Activated naive CD8-positive, alpha-beta T cell treated with anti-CD3 and anti-CD28 coated beads, Interleukin-2, amount 10 ng/mL, durations not matched to agents 7 days and 5 days (primary cell): ENCODE measurements at places on chromosomes 1 and 21. TPM values are rescaled to one million over a fixed set of nuclear protein-coding genes. Genes with fewer than 3 reads are reported as not detected.

HTR6 gene
- total RNA-seq = not detected

S100A6 gene
- total RNA-seq = 373 TPM

LPGAT1 gene
- total RNA-seq = 47.4 TPM

DNA sequence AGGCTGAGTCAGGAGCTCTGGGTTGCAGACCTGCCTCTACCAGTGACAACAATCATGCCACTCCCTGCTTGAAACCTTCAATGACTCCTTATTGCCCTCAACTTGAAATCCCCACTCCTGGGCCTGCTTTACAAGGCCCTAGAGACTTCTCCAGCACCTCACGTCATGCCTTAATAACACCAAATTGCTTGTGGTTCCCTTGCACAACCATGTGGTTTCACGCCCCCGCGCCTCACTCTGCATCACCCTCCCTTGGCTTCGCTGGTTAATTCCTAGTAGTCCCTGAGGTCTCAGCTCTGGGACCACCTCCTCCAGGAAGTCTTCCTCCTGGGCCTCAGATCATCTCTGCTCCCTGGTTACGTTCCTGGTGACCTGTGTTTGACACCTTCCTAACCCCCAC lies 33.0 kb downstream of the EPHA2 start:
- no peak for DNase-seq
- peaks cover 6% of the 10 kb centered on the region for H3K4me1 ChIP-seq
- H3K27ac ChIP-seq = no peak overlapping the region
- H3K36me3 ChIP-seq = no peaks in the 10 kb centered on the region

DNA sequence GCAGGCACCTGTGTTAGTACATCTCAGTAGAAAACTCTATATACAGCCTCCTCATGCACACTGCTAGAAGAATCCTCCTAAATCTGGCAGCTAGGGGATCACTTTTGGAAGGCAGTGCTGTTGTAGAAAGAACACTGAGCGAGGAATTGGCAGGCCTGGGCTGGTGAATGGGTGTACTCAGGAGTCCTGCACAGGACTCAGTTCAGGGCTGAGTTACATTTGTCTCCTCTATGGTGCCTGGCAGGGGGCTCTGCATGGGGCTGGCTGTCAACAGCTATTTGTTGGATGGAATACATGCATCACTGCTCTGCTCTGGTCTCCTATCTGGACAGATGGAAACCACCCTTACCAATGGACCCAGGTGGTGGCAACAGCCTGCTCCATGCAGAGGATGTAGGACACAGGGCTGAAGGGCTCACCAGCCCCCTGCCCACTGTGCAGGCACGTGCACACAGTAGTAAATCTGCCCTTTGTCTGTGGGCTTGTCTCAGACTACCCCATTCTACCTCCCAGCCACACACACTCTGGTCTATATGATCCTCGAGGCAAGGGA lies 74.2 kb downstream of the LRIG2 start:
- no peaks in the 10 kb centered on the region for H3K36me3 ChIP-seq
- no peak overlapping the region for H3K27ac ChIP-seq

DNA sequence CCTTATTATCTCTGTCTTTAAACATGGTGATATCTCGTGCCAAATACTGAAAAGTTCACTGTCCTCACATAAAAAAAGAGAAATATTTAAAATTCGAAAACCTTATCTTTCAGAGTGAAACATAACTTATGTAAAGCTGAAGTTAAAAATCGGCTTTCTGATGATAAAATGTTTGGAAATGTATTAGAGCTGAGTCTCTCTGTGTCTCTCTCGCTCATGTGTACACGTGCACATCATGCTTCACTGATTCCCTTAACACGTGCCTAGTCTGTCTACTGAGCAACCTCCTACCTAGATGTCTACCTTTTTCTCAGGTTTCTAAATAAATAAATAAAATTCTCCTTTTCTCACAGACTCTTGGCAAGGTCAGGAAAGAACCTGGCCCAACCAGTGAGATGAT lies 17.1 kb downstream of the HHIPL2 start:
- no peak overlapping the region for H3K4me3 ChIP-seq
- no peaks in the 10 kb centered on the region for H3K36me3 ChIP-seq
- DNase-seq = no peak
- H3K27ac ChIP-seq = no peak overlapping the region
- peaks cover 15% of the 10 kb centered on the region for H3K27me3 ChIP-seq

DNA sequence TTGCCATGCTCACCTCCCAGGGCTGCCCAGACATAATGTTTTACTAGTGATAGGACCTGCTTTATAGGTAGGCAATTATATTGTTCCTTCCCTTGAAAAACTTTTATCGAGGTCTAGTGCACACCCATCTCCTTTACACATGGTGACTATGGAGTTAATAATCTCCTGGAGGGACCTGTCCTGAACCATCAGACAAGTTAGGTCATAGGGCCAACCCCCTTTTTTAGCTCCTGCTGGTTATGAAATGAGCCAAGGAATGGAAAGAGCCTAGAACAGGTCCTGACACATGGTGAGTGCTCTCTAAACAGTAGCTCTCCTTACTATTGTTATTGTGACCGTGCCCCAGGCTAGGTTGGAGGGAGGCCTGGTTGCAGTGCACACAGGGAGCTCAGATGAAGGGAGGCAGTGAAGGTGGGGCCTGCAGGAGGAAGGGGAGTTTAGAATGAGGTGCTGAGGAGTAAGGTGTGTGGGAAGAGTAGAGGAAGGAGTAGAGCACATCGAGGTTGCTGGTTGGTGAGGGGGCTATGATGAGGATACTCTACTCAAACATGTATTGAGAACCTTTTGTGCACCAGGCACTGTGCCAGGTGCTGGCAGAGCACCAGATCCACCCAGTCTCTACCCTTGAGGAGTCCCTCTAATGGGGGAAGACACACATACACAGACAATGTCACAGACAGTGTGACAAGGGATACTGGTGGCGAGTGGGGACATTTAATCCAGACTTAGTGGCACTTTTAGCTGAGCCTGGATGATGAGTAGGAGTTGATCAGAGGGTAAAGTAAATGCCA lies 14.1 kb upstream of the LMNA start:
- DNase-seq = no peak
- H3K4me3 ChIP-seq = no peak overlapping the region
- H3K36me3 ChIP-seq = no peaks in the 10 kb centered on the region
- H3K27ac ChIP-seq = no peak overlapping the region
- H3K4me1 ChIP-seq = peaks cover 43% of the 10 kb centered on the region
- H3K27me3 ChIP-seq = peaks cover 51% of the 10 kb centered on the region

DNA sequence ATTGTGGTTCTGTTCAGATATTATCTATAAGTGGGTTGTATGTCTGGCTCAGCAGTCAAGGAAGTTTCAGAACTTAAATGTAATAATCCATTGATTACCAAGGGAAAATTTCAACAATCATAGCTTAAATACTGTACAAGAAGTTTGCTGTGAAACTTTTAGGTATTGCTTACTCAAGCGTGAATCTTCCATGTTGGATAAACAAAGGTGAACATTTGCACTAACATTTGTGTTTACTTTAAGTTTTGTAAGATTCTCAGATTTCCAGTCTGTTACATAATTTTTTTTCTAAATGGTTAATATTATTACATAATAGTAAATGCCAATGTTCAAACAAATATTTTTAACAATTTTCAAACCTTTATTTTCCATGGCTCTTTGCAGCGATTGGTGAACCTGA lies 285.6 kb downstream of the NCAM2 start:
- no peak for DNase-seq
- H3K4me3 ChIP-seq = no peak overlapping the region
- H3K27ac ChIP-seq = no peak overlapping the region
- no peaks in the 10 kb centered on the region for H3K36me3 ChIP-seq
- H3K4me1 ChIP-seq = no peaks in the 10 kb centered on the region

DNA sequence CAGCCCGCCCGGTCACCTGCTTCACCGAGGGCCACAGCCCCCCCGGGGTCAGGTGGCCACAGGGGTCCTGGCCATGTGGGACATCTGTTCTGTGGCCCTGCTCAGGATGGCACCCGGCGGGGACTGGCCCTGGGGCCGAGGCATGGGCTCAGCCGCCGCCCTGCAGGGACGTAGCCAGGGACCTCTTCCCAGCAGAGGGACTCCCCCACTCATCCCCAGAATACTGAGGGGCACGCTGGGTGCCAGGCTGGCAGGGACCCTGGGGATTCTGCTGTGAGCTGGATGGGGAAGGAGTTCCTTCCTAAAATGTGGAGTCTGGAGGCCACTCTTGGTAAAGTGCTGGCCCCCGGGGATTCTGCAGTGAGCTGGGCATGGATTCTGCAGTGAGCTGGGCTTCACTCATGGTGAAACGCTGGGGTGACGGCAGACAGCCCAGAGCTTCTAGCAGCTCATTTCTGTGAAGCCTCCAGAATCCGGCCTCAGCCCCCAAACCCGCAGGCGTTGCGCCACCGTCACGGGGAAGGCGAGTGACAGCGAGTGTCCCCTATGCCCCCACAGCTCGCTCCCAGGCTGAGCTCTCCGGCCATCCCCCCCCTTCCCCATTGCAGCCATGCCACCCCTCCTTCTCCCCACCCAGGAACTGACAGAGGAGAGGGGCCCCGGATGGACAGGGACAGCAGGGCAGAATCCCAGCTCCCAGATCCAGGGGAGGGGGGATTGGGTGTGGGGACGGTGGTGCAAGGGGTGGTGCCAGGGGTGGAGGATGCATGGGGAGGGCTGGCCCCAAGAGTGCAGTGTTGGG lies 1.4 kb downstream of the ITGB2 start:
- no peaks in the 10 kb centered on the region for H3K27me3 ChIP-seq
- H3K36me3 ChIP-seq = peaks cover 42% of the 10 kb centered on the region

- no peak overlapping the region for H3K4me3 ChIP-seq
- H3K27me3 ChIP-seq = no peaks in the 10 kb centered on the region
- H3K27ac ChIP-seq = no peak overlapping the region
- DNase-seq = no peak
- no peaks in the 10 kb centered on the region for H3K4me1 ChIP-seq
Observed at GRCh38 chr21:20943561-20943997, 54.6 kb upstream of the NCAM2 start.

GRCh38 chr1:197995408-197996258 lies 78.5 kb downstream of the LHX9 start:
- no peaks in the 10 kb centered on the region for H3K36me3 ChIP-seq
- H3K4me1 ChIP-seq = peaks cover 4% of the 10 kb centered on the region

GRCh38 chr1:54786778-54787177 lies 14.3 kb downstream of the TTC22 start:
- DNase-seq = no peak
- no peak overlapping the region for H3K27ac ChIP-seq
- H3K4me1 ChIP-seq = no peaks in the 10 kb centered on the region

- no peaks in the 10 kb centered on the region for H3K4me1 ChIP-seq
- no peak overlapping the region for H3K27ac ChIP-seq
- peaks cover 3% of the 10 kb centered on the region for H3K27me3 ChIP-seq
- H3K36me3 ChIP-seq = no peaks in the 10 kb centered on the region
- no peak for DNase-seq
- H3K4me3 ChIP-seq = no peak overlapping the region
Observed at GRCh38 chr1:245571815-245572294, 417.1 kb downstream of the KIF26B start.

GRCh38 chr1:162056043-162056442 lies 13.4 kb upstream of the NOS1AP start:
- H3K36me3 ChIP-seq = no peaks in the 10 kb centered on the region
- no peak overlapping the region for H3K27ac ChIP-seq
- H3K4me1 ChIP-seq = peaks cover 3% of the 10 kb centered on the region
- peaks cover 3% of the 10 kb centered on the region for H3K27me3 ChIP-seq
- no peak overlapping the region for H3K4me3 ChIP-seq
